Panc1 (cell line): ENCODE measurements at places on chromosomes 13 and 19. TPM values are rescaled to one million over a fixed set of nuclear protein-coding genes. Genes with fewer than 3 reads are reported as not detected.

The ZNF823 gene
- 5.0 TPM for total RNA-seq

The DNAAF3 gene
- total RNA-seq: 12.4 TPM

The DLEU7 gene
- not detected for total RNA-seq

The FXYD5 gene
- total RNA-seq: 33.6 TPM

The GRK1 gene
- total RNA-seq: 1.8 TPM

The SBNO2 gene
- total RNA-seq: 101 TPM

DNA sequence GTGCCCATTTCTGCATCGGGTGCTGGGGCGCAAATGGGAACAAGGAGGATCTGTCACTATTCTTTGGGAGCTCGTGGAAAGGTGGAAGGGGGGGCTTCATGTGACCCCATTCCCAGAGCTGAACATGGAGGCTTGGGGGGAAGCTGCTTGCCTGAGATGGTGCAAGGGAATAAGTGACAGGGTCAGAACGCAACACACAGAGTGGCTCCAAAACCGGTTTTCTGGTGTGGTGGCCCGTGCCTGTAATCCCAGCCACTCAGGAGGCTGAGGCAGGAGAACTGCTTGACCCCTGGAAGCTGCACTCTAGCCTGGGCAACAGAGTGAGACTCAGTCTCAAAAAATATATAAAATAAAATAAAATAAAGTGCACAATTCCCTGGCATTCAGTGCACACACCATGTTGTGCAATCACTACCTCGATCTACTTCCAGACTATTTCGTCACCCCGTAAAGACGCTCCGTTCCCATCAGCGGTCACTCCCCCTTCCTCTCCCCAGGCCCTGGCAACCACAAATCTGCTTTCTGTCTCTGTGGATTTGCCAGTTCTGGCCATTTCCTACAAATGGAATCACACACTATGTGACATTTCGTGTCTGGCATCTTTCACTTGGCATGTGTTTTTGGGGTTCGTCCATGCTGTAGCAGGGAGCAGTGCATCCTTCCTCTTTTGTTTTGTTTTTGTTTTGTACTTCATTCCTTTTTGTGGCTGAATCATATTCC is 18.2 kb upstream of the COMP start:
- DNase-seq: no peak

GRCh38 chr13:49865218-49865617 is 70.9 kb downstream of the SPRYD7 start:
- no peak for DNase-seq

GRCh38 chr13:51240958-51241357 is 18.8 kb downstream of the FAM124A start:
- no peak for DNase-seq

DNA sequence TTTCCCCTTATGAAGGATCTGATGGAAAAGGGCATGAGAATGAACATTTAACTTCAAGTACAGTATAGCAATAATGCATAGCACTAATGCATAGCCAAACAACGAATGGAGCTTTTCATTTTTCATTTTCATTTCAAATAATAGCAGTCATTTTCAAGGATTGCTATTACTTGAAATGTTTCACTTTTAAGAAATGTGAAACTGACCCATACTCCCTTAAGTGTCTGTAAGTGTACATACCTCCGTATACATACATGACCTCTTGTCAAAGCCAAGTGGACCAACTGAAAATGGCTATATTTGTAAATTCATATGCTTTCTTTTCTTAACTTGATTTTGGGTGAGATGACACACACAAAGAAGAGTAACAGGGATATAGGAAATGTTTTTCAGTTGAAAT is 3.8 kb downstream of the RAP2A start:
- DNase-seq: no peak

DNA sequence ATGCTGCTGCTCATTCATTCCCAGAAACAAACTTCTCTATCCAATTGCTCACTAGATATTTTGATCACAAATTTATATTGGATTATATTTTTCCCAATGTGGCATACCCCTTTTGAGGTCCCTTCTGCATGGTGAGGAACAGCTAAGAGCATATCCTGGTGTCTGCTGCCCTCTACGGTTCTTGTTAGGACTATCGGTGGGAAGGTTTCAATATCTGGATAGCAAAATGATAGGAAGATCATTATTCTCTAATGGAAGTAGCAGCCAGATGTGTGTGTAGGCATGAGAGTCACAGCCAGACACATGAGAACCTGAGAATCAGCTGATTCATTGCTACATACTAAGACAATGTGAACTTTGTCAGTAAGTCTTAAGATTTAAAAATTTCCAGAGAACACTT is 1422.4 kb upstream of the MIR17HG start:
- peak; percentile 2 for DNase-seq

- DNase-seq: no peak
These were observed 419.4 kb downstream of the NDFIP2 start for GRCh38 chr13:79900356-79900755.

DNA sequence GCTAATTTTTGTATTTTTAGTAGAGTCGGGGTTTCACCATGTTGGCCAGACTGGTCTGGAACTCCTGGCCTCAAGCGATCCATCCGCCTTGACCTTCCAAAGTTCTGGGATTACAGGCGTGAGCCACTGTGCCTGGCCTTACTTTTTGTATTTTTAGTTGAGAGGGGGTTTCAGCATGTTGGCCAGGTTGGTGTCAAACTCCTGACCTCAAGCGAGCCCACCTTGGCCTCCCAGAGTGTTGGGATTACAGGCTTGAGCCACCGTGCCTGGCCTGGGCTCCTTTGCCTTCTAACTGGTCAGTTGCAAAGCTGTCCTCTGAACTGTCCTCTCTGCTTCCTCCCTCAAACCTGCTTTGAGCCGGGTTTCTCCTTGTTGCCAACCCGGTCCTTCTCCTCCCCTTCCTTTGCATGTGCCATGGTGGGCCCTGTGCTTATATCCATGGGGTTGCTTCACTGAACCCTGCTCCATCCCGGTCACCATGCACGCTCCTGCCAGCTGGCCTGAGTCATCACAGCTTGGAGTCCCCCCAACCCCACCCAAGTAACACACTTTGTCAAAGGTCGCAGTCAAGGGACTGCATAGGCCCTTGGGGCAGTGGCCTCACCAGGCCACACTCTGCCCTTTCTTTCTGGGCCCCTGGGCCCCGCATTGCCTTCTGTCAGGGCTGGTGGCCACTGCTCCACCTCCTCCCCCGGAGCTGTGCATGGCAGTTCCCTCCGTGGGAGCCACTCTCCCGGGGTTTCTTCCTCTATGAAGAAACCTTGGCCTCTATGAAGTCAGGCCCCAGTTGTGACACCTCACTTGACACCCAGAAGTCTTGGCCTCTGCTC is 21.2 kb downstream of the WTIP start:
- no peak for DNase-seq

- DNase-seq: no peak
These were observed 667.8 kb downstream of the SLITRK1 start for GRCh38 chr13:83214452-83214851.

GRCh38 chr19:9309139-9309973 is at the start of gene ZNF699:
TSS of gene ZNF699 (minus strand) at chr19:9309838. CDS start at chr19:9305119, 4,719 bp downstream.
- DNase-seq: no peak

DNA sequence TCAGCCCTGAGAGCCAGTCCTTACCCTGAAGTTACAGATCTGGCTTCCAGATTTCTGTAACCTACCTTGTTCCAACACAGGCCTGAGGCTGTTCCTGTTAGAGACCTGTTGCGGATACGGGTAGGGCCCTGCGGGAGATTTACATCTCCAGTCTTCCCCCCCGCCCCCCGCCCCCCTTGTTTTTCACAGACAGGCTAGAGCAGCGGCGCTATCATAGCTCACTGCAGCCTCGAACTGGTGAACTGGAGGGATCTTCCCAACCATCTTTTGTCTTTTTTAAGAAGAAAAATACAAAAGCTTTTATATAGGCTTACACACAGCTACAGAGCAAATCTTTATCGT is 10.6 kb upstream of the CEACAM21 start:
- no peak for DNase-seq

DNA sequence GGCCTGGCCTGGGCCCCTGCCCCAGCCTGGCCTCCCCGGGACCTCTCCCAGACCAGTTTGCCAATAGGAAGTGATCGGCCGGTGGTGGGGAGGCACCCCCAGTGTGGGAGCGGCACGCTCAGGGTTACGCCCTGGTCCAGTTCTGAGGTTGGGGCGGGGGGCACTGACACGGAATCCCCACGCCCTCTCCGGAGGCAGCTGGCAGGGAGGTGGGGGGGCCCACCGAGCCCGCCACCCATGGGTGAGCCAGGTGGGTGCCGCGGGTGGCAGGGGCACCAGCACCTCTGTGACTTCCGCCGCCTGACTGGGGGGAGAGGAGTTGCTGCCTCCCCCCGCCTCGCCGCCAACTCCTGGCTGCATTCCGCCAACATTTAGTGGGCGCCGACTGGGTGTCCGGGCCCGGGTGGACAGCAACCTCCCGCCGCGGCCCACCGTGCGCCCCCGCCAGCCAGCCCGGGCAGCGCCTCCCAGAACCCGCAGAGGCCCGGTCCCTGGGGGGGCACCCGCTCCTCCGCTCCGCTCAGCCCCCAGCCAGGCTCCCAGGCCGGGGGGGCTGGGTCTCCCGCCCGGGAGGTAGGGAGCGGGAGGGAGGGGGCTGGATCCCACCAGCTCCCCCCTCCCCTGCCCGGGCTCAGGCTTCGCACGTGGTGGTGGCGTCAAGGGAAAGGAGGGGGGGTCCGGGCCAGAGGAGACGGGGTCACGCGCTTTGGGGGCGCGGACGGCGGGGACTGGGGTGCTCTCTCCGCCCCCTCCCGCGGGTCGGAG is 2.0 kb downstream of the ZBTB7A start:
- DNase-seq: no peak

GRCh38 chr13:64591971-64592370 is 2638.2 kb downstream of the PCDH9 start:
- no peak for DNase-seq

DNA sequence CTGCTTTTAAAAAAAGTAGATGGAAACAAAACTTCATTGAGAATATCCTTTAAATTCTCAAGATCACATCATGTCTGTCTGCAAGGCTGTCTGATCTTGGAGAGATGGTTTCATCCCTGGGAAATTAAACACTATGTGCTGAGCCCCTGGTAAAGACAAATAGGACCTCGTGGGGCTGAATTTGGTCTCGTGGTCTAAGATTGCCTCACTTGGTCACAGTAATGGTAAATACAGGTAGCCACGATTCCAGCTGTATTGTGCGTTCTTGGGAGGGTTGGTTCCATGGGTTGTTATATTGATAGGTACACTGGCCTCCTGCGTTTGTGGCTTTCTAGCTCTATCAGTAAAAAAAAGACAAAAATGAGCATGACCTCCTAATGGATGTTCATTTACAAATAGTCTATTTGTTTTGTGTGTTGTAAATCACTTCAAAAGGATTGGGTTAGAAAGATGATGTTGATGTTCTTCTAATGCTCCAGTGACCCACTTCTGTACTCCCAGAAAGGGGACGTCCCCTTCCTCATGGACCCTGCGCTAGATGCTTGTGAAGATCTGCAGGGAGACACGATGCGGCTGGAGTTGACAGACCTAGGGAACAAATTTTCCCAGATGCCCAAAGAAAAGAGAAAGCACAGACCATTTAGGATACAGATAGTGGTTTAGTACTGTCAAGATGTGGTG is 1.8 kb downstream of the CEBPG start:
- DNase-seq: no peak

DNA sequence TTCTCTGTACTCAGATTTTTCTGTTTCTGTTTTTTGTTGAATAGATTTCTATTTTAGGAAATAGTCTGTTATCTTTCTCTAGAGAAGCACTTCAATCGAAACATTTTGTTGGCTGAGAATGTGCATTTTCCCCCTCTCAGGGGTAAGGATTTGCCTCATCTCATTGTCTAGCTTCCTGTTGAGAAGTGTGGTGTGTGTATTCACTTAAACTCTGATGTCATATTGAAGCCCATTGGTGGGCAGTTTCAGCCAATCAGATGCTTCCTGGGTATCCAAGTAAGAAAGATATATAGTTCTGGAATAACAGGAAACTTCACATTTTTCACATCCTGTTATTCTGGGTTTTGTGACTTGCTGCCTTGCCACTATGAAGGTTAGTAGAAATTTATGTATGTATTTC is 87.6 kb downstream of the ARHGEF7 start:
- no peak for DNase-seq

GRCh38 chr13:51222037-51222685 is at the start of gene FAM124A:
TSS of gene FAM124A (plus strand) at chr13:51222398. CDS start at chr13:51222502, 104 bp downstream.
- no peak for DNase-seq

DNA sequence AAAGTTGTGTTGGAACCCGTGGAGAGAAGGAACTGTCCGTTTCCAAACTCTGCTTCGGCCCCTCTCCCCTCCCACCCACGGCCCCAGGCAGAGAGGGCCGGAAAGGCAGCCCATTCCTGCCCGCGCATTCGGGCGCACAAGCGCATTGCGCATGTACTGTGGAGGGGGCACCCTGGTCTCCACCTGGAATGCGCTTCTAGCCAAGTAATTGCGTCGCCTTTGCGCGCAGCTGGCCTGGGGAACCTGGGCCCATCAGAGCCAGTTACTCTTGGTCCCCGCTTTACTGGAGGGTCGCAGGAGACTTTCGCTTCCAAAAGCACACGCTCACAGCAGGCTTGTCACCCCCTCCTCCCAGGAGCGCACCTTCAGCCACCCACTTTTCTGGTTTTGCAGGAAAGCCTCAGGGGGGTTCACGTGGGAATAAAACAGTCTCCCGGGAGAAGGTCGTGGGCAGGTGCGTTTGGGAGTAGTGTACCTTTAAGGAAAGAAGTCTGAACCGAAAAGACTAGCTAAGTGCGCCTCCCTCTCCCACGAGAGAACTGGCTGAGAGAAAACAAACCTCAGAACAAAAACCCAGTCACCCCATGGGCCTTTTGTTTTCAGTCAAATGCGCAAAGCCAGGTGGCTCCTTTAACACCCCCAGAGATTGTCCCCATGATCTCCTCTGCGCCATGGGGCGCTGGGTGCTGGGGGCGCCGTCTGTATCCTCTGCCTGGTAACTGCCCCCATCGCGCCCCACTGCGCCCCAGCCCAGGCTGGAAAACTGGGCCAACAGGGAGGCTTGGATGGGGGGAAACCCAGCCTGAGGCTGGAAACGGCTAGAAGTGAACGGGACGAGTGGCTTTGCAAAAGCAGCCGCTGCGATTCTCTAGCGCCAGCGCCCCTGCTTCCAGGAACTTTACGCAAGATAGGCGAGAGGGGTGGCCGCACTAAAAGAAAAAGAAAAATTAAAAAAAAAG is 28.5 kb downstream of the GSX1 start:
- no peak for DNase-seq

DNA sequence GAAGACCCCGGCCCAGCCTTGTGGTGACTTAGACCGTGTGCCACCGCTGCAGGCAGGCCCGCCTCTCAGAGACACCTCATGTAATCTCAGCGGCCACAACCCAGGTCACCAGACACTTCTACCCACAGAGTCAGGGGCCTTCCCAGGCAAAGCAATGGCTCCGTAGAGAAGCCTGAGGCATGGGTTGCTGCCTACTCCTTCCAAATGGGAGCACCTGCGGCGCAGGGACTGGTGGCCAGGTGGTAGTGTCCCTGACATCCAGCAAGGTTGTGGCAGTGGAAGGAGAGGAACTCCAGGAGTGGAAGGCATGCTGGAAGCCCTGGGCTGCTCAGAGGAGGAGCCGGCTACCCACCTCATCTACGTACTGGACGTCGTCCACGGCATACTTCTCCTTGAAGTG is 21.0 kb downstream of the PEPD start:
- DNase-seq: no peak
